ENCODE measurements at places on chromosomes 1 and 21.

DNA sequence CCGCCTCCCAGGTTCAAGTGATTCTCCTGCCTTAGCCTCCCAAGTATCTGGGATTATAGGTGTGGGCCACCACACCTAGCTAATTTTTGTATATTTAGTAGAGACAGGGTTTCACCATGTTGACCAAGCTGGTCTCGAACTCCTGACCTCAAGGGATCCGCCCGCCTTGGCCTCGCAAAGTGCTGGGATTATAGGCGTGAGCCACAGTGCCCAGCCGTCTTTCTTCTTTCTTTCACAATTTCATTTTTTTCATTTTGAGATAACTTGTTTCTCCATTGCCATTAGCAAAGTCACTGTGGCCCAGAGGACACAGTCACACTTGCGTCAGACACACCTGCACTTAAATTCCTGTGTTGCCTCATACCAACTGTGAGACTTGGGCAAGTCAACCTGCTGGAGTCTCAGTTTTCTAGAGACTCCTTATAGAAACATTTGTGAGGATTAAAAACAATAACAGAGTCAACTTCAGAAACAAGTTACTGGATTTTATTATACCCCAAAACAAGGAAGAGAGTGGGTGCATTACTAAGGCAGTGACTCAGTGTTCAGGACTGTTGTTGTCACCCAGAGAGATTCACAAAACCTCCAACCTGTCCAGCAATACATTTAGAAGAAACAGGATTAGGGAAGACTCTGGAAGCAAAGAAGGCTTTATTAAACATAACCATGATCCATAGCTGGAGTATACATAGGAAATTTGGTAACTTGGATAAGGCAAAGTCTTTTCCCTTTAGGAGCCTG, 2.6 kb downstream of the TEDDM1 start:
- DNase-seq: no peak

DNA sequence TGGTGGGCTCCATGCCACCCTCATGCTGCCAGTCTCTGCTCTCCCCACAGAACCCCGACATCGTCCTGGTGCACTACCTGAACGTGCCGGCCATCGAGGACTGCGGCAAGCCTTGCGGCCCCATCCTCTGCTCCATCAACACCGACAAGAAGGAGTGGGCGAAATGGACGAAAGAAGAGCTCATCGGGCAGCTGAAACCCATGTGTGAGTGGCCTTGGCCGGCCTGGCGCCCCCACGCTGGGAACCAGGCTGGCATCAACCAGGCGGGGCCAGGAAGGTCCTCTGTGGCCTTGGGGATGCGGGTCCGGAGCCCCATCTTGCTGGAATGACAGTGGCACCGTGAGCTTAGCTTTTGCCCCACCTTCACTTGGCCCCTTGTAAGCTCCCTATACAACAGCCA, 130.7 kb upstream of the VAMP3 start:
- no peak for DNase-seq

GRCh38 chr1:185971688-185972087, 237.5 kb downstream of the HMCN1 start:
- no peak for DNase-seq

DNA sequence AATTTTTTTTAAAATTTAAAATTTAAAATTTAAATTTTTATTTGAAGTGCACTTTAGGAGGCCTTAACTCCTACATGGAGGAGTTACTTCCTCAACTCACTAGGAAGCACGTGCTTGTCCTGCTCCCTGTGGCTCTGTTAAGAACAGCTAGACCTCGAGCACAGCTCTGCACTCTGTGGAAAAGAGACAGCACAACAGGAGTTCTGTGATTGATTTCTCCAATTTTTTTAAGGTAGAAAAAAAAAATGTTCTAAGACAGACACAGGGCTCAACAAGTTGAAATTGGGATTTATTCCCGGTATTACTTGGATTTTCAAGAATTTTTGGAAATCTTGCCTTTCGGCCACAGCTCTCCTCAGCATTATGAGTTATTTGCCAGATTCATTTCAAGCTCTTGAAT, 356.6 kb upstream of the LYPLAL1 start:
- no peak for DNase-seq

- peak; percentile 51 for DNase-seq
These were observed 7.8 kb downstream of the C1orf162 start for GRCh38 chr1:111481387-111482221.

GRCh38 chr1:205273551-205273982, 45.8 kb downstream of the TMCC2 start:
- peak; percentile 81 for DNase-seq

- no peak for DNase-seq
These were observed 240.5 kb upstream of the MAP1LC3C start for GRCh38 chr1:242239398-242239797.

GRCh38 chr1:9900142-9901043, 9.7 kb downstream of the CTNNBIP1 start:
- no peak for DNase-seq

DNA sequence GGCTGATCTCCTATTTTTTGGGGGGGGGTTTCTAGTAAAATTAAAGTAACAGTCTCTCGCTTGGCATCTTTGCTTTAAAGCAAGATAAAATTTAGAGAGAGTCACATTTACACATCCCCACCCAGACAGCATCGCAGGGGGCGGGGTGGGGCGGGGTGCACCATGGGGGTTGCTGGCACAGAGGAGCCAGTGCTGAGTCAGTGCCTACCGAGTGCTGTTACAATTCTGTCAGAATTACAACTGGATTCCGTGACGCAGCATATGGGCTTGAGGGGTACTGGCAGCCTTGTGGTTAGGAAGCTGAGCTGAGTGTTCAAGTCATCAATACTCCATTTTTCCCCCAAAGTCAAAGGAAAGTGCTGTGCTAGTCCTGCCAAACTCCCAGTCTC, 175.9 kb downstream of the PRDM16 start:
- DNase-seq: no peak

- DNase-seq: no peak
These were observed 222.7 kb downstream of the PTPRU start for GRCh38 chr1:29458737-29459619.

- DNase-seq: no peak
These were observed 53.1 kb downstream of the S100B start for GRCh38 chr21:46551636-46552241.

- no peak for DNase-seq
These were observed 63.7 kb downstream of the MRPL37 start for GRCh38 chr1:54263601-54264226.

DNA sequence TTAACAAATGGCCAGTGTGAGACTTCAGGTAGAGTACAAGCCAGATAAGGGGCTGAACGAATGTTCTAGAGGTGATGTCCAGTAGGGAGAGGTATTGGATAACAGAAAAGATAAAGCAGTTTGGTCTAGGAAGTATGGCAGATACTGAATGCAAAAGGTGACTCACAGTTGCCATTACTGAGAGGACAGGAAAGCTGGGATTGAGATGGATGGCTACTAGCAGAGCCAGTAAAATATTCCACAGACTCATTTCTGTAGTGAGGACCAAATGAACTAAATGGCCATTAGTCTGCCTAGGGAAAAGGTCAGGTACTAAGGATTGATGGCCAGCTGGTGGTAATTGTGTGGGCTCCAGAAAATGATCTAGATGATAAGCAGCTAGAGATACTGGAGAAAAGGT, 11.5 kb downstream of the MACO1 start:
- no peak for DNase-seq

DNA sequence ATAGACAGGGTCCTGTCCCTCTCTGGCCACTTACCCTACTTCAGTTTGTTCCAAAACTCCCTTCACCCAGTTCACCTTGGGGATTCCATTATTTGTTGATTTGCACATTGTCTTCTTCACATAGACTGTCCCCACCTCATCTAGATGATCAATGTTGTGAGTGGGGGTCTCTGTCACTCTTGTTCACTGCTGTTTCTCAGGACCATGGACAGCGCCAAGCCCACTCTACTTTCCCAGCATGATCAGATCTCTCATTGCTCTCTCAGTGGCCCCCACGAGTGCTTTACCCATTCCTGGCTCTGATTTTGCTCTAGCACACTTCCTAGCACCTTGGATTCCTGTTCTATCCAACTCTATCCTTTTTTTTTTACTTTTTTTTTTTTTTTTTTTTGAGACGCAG, 45.4 kb upstream of the IGSF21 start:
- peak; percentile 54 for DNase-seq

- DNase-seq: no peak
These were observed 386.5 kb upstream of the ST6GALNAC5 start for GRCh38 chr1:76480827-76481226.

GRCh38 chr1:32759997-32760623, 57.0 kb downstream of the YARS1 start:
- DNase-seq: peak; percentile 57

DNA sequence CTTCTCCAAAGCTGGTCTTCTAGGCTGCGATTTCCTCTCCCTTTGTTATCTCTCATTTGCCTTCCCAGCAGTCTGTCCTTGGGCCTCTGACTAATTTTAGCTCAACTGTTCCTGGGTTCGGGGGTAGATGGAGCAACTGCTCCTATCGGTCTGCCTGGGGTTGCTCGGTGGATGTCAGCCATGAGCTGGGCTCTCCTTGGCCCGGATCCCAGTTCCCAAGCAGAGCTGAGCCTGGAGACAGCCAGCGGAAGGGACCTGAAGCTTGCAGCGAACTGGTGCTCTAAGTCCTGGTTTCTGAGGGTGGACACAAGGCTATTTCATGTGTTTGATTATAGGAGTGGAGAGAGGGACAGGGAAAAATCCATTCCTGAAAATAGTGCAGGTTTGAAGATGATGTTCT, 423.0 kb downstream of the RPS6KC1 start:
- no peak for DNase-seq

DNA sequence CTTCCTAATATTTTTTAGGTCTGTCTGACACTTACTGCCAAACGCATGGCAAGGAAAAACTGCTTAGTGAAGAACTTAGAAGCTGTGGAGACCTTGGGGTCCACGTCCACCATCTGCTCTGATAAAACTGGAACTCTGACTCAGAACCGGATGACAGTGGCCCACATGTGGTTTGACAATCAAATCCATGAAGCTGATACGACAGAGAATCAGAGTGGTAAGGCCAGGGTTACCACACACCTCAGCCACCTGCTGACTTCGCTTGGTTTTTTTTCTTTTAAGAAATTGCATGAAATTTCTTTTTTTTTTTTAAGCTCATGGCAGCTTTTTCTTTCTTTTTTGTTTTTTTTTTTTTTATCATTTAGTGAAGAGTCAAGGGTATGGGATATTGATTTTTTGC, 17.2 kb downstream of the ATP1A1 start:
- no peak for DNase-seq

- no peak for DNase-seq
These were observed 338 bp upstream of the TOR1AIP1 start for GRCh38 chr1:179881642-179882252.
